ENCODE measurements at places on chromosomes 5 and 9. TPM values are rescaled to one million over a fixed set of nuclear protein-coding genes. Genes with fewer than 3 reads are reported as not detected.

GRCh38 chr9:107669422-107669821, 179.9 kb upstream of the KLF4 start:
- DNase-seq, result no peak

DNA sequence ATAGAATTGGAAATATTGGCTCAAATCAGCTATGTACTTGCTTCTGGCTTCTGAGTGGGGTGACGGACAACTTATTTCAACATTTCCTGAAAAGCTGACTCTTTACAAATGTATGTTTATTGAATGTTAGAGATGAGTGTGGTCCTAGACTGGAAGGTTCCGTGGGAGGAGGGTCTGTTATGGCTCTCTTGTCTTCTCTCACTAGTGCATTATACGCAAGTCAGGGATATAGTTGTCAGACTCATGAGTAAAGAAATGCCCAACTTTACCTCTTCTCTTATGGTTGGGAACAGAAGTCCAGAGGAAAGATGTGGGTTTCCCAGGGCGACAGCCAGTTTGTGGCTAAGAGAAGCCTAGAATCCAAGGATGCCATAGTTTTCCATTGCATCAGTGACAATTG, 839.3 kb upstream of the WWC1 start:
- no peak for DNase-seq

DNA sequence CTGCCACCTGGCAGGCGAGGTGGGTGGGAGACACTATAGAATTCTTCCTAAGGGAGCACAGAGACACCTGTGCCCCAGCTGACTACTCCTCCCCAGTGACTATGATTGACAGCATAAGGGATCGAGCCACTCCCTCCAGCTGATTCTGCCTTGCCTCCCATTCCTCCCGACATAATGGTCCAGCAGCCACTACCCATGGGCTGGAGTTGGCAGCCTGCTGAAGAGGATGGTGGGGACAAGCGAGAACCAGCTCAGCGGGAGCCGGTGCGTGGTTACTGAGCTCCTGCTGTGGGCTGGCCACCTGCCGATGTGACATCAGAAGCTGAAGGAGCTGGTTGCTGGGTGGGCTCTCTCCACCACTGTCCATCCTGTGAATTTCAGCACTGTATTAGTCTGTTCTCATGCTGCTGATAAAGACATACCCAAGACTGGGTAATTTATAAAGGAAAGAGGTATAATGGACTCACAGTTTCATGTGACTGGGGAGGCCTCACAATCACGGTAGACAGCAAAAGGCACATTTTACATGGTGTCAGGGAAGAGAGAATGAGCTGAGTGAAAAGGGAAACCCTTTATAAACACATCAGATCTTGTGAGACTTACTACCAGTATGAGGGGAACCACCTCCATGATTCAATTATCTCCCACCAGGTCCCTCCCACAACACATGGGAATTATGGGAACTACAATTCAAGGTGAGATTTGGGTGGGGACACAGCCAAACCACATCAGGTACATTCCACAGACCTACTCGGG, 12.1 kb upstream of the NCS1 start:
- DNase-seq, result no peak

DNA sequence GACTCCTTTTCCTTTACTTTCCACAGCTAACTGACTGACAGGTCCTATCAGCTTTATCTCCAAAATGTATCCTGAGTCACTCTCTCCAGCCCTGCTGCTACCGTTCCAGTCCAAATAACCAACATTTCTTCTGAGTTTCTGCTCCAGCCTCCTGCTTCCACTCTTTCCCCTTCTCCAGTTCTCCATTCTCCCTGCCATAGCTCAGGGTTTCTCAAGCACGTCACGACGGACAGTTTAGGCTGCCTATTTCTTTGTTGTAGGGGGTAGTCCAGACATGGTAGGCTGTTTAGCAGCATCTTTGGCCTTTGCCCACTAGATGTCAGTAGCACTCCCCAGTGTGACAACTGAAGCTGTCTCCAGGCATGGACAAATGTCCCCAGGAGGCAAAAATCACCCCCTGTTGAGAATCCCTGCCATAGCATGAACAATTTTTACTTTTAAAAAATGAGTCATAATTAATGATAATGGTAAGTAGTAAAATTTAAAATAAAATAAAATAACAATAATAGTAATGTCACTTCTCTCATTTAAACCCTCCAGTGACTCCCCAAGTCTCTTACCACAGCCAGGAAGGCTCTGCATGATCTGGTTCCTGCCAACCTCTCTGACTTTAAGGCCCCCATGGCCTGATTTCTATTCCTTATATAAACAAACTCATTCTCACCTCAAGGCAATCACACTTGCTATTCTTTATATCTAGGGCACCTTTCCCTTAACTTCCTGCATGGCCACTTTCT, 105.4 kb upstream of the FER start:
- no peak for DNase-seq

DNA sequence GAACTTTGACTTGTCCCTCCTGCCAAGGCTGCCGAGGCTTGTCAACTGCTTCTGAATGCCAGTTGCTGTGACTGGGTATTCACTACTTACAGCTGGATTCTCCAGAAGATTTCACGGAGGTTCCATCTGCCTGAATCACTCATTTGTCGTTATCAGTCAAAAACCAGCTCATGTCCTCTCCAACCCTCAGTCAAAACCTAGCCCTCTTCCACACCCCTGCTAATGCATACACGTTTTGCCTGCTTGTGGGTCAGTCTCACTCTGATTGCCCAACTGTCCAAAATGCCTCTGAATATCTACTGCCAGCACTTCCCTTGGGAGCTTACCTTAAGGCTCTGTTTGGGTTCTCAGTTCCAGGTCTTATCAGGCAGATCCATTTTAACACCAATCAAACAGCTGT, 238.6 kb upstream of the TMEM161B start:
- DNase-seq, result no peak

DNA sequence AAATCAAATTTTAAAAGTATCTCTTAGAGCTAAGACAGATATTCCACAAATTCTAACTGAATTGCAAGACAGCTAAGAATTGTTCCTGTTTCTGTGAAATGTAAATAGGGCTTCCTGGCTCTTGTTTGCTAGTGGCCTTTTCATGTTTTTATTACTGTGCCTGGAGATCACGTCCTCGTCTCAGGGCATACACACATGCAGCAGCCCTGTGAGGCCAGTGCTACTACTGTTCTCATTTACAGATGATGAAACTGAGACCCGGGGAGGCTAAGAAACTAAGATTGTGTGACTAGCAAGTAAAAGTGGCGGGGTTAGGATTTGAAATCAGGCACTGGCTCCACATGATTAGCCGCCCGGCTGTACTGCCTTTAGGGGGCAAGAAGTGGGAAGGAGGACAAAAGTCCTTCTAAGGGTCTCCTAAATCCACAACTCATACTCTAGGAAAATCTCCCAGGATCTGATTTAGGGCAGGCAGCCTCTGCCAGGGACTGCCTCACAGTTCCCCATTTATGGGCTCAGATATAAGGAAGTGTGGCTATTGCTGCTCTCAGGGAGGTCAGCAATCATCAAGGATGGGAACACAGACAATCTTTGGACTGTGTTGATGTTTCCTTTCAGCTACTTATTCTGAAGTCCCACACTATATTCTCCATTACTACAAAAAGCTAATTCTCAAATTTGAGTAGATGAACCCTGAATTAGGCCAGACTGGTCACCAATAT, 7.9 kb downstream of the PRUNE2 start:
- no peak for DNase-seq

DNA sequence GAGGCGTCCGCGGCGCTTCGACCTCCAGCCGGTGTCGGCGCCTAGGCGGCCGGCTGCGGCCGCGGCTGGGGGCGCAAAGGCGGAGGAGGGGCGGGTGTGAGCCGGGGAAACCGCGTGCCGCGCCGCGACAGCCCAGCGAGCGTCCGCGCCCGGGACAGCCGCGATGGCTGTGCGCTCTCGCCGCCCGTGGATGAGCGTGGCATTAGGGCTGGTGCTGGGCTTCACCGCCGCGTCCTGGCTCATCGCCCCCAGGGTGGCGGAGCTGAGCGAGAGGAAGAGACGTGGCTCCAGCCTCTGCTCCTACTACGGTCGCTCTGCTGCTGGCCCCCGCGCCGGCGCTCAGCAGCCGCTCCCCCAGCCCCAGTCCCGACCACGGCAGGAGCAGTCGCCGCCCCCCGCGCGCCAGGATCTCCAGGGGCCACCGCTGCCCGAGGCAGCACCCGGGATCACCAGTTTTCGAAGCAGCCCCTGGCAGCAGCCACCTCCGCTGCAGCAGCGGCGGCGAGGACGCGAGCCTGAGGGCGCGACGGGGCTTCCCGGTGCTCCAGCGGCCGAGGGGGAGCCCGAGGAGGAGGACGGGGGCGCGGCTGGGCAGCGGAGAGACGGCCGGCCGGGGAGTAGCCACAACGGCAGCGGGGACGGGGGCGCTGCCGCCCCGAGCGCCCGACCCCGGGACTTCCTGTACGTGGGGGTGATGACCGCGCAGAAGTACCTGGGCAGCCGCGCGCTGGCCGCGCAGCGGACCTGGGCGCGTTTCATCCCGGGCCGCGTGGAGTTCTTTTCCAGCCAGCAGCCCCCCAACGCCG, 605 bp downstream of the CHSY3 start:
- DNase-seq, result peak; percentile 19

DNA sequence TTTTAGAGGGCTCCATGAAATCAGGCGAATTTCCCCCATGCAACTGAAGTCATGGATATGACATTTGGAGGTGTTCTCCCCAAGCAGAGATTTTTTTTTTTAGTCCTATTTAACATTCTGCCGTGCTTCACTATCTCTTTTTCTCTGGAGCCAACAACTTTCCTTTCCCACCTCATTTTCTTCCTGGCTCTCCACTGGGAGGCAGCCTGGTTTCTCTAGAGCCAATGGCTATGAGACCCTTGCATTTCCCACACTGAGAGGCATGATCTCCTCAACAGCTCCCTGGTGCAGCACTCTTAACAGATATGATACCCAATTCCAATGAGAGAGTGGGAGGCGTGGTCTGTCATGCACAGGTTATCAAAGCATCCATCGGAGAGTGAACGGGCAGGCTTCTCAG, 310.8 kb downstream of the DRD1 start:
- no peak for DNase-seq

- no peak for DNase-seq
Measured at GRCh38 chr5:147901599-147902039, 4.7 kb downstream of the C5orf46 start.

DNA sequence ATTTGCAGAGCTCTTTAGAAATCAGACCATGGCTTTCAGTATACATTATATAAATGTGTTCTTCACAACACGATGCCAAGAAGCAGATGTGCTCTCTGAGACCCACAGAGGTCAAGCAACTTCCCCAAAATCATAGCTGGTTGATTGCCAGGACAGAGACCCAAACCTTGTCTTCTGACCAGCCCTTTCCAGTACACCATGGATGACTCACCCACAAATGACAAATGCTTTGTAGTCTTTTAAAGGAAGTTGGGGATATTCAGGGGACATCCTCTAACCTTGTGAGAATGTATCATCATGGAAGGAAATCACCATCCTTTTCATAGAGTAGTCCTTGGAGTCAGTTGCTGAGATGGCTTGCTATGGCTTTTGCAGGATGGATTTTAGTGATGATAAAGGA, 30.1 kb downstream of the ZNF462 start:
- no peak for DNase-seq

GRCh38 chr9:100554935-100555401, 22.9 kb upstream of the CAVIN4 start:
- no peak for DNase-seq

- DNase-seq, result no peak
Measured at GRCh38 chr9:79621916-79622575, 50.3 kb downstream of the TLE4 start.

GRCh38 chr5:133262690-133263089, 210.9 kb downstream of the HSPA4 start:
- DNase-seq, result no peak

- no peak for DNase-seq
Measured at GRCh38 chr9:89138463-89139390, 39.9 kb downstream of the SHC3 start.

DNA sequence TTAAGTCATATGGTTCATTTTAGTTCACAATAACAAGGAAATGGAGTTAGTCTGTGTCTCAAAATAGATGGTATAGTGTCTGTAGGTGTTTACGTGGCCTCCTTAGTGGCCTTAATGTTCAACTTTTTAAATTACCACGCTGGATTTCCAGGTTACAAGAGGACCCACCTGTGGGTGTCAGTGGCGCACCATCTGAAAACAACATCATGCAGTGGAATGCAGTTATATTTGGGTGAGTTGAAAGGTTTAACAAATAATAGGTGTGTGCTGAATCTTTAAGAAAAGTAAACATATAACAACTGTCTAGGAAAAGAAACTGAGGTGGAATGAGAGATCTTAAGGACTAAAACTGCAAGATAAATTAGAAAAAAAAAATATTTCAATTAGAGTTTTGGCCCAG, 2.9 kb downstream of the UBE2B start:
- no peak for DNase-seq

DNA sequence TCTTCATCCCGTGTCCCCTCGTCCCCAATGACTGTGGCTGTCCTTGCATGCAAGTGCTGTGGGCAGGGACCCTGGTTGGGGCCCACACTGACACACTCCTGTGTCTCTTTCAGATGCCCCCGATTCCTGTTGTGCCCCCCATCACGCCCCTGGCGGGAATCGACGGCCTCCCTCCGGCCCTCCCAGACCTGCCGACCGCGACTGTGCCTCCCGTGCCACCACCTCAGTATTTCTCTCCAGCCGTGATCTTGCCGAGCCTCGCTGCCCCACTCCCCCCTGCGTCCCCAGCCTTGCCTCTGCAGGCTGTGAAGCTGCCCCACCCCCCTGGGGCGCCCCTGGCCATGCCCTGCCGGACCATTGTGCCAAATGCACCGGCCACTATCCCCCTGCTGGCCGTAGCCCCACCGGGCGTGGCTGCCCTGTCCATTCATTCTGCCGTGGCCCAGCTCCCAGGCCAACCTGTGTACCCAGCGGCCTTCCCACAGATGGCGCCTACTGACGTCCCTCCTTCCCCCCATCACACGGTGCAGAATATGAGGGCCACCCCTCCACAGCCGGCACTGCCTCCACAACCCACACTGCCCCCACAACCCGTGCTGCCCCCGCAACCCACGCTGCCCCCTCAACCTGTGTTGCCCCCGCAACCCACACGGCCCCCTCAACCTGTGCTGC, 75.0 kb downstream of the WNK2 start:
- DNase-seq, result no peak

- DNase-seq, result no peak
Measured at GRCh38 chr5:107539726-107540330, 130.9 kb downstream of the EFNA5 start.

DNA sequence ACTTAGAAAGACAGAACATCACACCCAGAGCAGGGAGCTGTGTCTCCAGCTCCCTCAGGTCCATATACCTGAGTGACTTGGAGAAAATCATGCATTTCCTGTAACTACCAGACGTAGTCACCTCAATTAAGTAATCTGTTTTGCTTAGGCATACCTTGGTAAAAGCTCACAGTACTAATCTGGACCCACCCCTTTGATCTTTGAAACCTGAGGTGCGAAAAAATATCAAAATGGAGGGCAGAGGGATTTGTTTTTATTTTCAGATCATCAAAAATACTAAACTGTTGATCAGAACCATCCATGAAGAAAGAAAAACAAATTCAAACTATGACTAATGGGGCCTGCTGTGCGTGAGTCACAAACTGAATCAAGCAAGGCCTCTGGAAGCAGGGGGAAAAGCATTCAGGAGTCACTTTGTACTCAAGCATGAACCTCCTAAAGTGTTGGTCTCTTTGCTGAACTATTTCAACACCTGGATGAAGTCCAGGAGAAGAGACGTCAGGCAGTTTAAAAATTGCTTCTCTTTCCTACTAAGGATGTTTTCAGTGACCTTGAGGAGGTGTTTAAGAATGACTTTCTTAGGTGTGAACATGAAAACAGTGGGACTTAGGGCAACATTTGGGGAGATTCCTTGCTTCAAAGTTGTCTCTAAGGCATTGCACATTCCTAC, 76.3 kb downstream of the MUSK start:
- DNase-seq, result peak; percentile 10

Gene ORM2
- not detected for total RNA-seq

Gene RMI1
- total RNA-seq, result 7.2 TPM

Gene CA9
- total RNA-seq, result not detected

Gene TUSC1
- total RNA-seq, result 13.8 TPM

Measured in heart right ventricle (tissue), 16 donors.